Endothelial cell (in vitro differentiated cells): ENCODE measurements at places on chromosomes 5 and 9.

DNA sequence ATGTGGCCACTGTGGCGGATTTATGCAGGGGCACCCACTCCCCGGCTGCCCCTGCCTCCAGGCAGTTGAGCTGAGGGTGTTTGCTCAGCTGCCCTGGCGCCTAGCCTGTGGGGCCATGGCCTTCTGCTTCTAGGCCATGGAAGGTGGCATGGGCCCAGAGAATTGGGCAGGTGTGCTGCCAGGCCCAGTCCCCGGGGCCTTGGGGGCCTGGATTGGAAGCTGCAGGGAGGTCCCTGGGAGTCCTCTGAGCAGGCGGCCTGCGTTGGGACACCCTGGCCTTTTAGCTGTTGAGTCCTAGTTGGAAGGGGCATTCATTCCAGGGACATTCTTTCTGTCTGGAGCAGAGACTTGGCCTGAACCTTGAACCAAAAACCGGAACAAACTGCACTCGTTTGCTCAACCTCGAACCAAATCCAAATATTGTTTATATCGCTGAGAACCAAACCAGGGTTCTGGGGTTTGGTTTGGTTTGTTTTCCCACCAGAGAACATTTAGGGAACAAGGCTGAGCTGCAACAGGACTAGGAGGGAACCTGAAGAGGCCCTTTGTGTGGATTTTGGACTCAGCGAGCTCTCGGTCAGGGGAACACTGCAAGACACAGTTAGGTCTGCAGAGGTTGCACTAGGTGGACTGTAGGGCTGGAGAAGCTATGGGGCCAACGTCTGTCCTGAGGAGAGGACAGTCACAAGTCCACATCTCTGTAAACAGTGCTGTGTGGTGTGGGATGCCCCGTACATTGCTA is 116.8 kb downstream of the BOD1 start:
- no peak for DNase-seq

DNA sequence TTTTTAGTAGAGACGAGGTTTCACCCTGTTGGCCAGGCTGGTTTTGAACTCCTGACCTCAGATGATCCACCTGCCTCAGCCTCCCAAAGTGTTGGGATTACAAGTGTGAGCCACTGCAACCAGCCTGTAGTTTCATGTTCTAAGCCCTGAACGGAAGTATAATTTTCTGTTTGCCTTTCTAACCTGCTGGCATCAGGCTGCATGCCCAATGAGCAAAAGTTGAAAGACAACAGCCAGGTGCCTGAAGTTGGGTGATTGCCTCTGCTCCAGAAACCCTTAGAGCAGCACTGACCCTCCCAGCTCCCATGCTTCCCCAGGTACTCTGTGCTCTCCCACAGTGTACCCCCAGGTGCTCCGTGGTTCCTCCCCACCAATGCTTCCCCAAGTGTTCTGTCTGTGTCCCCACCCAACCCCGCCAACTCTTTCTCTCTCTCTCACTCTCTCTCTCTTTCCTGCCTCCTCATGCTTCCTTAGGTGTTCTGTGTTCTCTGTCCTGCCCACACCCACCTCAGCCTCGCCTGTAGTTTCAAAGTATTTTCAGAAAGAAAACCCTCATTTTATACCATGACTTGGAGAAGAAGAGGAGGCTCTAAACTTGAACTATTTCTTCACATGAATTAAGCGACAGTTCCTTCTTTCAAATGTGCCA is 145.3 kb downstream of the SNCAIP start:
- no peak for DNase-seq

DNA sequence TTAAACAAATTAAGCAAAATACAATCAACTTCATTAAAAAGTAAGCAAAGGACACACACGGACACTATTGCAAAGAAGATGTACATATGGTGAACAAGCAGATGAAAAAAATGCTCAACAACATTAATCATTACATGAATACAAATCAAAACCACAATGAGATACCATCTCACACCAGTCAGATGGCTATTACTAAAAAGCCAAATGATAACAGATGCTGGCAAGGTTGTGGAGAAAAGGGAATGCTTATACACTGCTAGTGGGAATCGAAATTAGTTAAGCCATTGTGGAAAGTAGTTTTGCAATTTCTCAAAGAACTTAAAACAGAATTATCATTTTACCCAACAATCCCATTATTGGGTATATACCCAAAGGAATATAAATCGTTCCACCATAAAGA is 636.2 kb upstream of the ST8SIA4 start:
- DNase-seq: no peak

- no peak for DNase-seq
Observed at GRCh38 chr5:156682971-156683370, 167.1 kb upstream of the PPP1R2B start.

DNA sequence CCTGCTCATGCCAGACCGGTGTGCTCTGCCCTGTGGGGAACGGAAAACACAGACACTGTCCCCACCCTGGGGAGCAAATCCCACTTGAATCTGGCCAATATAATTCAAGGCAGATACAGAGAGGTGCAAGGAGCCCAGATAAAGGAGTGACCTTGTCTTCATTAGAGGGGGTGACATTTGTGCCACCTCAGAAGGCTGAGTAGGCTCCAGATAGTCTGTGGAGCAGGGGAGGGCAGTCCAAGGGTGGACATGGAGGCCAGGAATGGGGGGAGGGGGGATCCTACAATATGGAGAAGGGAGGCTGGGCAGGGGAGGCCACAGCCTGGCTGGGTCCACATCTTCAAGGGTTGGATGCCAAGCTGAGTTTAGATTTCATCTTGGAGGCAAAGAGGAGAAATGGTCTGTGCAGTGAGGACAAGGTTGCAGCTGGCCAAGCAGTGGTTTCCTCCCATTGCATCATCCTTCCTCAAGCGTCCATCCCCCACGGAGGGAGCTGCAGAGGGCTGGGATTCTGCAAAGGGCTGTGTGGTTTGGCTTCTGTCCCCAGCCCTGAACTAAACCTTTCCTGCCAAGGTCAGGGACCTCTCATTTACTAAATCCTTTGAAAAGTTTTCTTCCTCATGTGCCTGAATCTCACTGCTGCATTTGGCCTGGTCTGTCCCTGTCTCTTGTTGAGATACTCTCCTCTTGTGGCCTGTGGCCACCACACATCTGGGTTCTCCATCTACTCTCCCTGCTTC is 60.1 kb downstream of the GALNT12 start:
- no peak for DNase-seq

DNA sequence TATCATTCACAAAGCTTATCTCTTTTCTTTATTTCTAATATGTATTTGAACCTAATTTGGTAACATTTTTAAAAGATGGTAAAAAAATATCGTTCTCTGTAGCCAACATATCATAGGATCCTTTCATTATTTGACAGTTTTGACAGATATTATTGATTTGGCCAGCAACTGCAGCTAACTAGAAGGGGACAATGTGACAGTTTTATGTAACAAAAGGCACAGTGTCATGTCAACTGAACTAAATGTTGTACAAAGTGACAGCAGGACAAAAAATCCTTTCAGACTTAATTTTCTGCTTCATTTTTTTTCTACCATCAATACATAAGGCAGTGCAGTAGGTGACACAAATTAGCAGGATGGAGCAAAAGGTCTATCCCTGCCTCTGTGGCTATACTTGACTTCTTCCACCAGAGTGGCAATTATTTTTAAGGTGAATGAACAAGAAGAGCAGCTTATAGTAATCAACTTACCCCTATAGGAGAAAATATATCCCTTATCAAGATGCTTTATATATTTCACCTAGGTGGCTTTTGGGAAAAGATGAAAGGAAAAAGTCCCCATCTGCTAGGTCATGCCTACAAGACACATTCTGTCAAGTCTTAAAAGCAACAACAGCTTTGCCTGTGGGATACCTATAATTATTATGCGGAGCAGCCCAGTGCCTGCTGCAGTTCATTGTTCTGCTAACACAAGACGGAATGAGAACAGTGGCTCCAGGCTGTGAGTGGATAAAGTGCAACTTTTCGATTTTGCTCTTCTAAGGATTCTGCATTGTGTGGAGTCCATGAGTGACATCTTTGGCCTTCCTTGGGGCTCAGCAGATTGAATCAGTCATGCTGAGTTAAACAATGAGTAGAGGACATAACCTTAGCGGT is 694.9 kb downstream of the ISL1 start:
- DNase-seq: no peak

DNA sequence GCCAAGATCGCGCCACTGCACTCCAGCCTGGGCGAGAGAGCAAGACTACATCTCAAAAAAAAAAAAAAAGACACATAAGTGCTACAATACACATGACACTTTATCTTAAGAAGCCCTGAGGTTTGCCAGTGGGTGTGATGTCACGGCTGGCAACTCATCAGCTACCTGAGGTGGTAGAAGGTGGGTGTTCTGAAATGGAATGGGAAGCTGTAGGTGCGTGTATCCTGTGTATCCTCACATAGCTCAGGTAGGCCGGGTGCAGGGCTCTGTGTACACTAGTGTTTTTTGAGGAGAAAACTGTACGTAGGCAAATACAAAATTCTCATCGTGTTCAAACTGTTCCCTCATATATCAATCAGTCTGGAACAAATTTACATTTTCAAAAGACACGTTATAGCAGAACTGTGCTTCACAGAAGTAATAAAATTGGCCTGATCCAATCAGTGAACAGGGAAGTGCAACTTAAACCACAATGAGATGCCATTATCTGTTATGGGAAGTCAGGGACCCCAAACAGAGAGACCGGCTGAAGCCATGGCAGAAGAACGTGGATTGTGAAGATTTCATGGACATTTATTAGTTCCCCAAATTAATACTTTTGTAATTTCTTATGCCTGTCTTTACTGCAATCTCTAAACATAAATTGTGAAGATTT is 10.4 kb downstream of the BICD2 start:
- no peak for DNase-seq

DNA sequence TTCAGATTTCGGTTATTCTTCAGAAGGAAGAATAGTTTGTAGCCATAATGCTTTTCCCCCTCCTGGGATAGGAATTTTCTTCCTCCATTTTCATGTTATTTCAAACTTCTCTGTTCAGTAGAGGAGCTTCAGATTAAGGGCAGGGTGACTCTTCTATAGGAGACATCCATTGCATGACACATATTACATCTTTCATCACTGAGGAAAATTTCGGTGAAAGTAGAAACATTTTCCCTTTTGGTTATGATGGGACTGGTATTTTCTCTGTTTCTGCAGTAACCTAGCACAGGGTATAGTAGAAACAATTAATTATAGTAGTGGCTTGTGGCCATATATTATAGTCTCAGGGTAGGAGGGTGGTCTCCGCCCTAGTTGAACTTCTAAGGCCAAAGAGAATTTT is 1.1 kb downstream of the IPO11 start:
- DNase-seq: no peak

GRCh38 chr9:79598562-79599345 is 27.0 kb downstream of the TLE4 start:
- DNase-seq: no peak

GRCh38 chr5:141811287-141812155 is 66.7 kb downstream of the PCDH1 start:
- peak; percentile 38 for DNase-seq

DNA sequence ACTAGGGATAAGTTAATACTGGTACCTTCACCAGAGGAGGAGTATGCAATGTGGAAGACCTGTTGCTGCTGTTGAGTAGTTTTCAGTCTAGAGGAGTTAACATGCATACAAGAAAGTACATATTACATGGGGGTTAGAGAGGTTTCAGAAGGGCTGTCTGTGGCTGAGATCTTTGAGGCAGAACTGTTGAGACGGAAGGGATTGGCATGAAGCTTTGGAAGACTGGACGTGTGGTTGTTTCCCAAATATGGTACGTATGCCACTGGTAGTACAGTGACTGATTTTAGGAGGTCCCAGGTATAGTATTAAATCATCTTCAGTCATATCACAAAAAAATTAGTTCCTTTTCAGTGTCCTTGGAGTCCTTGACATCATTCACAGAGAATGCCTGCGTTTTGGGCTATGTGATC is 17.6 kb downstream of the TNFAIP8 start:
- DNase-seq: no peak

GRCh38 chr5:135102716-135103574 is 68.9 kb upstream of the PITX1 start:
- DNase-seq: no peak

GRCh38 chr9:116250891-116251290 is 97.3 kb downstream of the PAPPA start:
- no peak for DNase-seq

DNA sequence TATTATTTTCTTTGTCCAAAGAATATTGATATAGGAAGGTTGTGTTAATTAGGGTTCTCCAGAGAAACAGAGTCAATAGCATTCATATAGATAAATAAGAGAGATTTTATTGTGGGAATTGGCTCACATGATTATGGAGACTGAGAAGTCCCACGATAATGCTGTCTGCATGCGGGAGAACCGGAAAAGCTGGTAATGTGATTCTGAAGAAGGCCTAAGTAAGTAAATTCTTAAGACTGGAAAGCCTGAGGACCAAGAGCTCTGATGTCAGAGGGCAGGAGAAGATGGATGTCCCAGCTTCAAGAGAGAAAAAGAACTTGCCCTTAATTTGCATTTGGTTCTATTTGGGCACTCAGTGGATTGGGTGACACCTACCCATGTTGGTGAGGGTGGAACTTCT is 307.4 kb upstream of the C9orf72 start:
- no peak for DNase-seq

DNA sequence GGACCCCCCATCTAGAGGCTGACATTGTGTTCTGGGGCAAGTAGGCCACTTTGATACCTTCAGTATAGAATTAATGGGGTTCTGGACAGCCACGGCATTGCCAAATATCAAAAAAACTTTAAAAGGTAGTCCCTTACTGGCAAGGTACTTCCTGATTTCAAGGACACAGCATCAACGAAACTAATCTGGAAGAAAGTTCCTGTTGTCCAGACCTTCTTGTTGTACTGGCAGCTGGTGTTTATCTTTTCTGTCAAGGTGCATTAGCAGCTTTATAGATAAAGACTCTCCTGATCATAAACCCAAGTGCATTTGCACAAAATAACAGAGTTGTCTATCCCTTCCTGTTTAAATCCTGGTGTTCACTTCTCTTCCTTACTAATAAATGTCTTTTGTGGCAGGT is 23.7 kb upstream of the GOLGA1 start:
- DNase-seq: no peak
